ENCODE measurements at places on chromosomes 5 and 9.

DNA sequence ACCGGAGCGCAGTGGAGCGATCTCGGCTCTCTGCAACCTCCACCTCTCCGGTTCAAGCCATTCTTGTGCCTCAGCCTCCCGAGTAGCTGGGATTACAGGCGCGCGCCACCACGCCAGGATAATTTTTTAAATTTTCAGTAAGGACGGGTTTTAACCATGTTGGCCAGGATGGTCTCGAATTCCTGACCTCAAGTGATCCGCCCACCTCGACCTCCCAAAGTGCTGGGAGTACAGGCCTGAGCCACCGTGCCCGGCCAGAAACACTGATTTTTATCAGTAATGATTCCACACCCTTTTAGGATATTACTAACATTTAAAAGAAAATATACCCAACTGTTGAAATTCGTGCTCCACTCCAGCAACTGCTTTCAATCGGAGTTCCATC is 464 bp upstream of the FAM151B start:
- DNase-seq, result no peak

DNA sequence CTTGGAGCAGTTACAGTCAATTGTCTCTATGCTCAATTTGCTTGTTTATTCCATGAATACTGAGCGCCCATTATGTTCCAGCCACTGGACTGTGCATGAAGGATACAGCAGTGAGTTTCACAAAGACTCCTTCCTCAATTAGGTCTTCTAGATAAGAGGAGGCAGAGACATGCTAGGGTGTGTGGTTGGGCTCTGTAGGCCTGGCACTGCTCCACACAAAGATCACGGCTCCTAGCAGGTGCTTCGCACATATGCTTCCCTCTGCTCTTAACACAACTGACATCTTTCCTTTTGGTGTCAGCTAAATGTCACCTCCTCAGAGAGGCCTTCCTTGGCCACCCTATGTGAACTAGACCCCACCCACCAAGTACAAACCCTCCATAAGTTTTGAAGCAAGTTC is 10.9 kb downstream of the IL12B start:
- DNase-seq, result no peak

GRCh38 chr9:108655818-108656217 is 200.0 kb downstream of the ACTL7B start:
- no peak for DNase-seq

GRCh38 chr5:17277907-17278306 is 60.5 kb downstream of the BASP1 start:
- no peak for DNase-seq

- DNase-seq, result no peak
Observed at GRCh38 chr5:142298789-142299188, 26.0 kb downstream of the SPRY4 start.

- DNase-seq, result no peak
Observed at GRCh38 chr9:89720696-89721175, 115.9 kb downstream of the GADD45G start.

DNA sequence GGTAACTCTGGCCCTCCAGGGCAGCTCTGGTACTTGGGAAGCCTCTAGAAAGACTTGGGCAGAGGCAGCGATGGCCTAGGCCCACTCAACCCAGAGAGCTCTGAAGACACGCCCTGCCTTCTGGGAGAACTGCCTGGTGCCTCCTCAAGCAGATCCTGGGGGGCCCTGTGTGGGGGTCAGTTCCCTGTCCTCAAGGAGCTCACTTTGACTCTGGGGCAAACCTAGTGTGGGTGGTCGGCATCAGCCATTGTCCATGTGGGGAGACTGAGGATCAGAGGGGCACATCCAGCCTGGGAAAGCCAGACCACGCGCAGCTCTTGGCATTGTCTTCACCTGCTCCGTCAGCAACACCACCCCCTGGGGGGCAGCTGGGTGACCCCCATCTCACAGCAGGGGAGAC is 28.0 kb downstream of the ABO start:
- DNase-seq, result no peak

DNA sequence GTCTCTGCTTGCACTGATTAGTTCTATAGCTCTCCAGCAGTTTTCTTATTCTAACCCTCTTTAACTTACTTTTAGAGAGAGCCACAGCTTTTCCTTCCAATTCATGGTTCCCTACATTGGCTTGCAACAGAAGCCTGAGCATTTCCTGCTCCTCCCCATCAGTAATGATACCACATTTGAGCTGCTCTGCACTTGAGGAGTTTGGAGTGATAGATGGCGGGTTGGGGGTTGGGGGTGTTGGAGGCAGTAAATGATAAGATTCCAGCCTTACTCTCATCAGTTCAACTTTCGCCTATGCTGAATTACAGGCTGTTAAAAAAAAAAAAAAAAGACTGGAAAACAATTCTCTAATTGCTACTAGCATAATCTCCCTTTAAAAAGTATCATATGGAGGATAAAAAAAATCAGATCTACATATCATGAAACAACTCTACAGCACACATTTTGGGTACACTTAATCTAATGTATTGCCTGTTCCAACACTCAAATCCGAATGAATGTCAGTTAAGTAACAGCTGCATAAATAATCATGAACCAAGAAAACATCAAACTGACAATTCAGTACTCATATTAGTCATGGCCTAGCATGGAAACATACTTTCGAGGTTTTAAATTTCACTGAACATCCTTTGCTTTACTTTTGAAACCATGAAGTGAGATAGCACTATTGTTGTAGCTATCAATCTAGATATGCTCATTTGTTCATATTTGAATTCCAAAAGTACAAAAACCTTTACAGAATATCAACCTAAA is 224.7 kb downstream of the NFIB start:
- no peak for DNase-seq

DNA sequence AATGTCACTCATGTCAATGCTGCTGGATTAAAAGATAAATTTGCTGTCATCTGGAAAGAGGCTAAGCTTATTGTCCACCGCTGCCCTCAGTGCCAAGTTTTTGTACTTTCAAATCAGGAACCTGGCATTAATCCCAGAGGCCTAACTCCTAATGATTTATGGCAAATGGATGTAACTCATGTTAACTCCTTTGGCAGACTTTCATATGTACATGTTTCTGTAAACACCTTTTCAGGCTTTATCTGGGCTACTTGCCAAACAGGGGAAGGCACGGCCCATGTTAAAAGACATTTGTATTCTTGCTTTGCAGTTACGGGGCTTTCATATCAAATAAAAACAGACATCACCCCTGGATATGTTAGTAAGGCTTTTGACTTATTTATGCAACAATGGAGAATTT is 608.0 kb upstream of the ACO1 start:
- DNase-seq, result no peak

GRCh38 chr5:142845954-142846398 is 75.8 kb downstream of the ARHGAP26 start:
- no peak for DNase-seq

- no peak for DNase-seq
Observed at GRCh38 chr9:114369216-114370130, 18.3 kb downstream of the AKNA start.

Data from HEK293T (cell line).